ENCODE measurements at places on chromosomes 3 and 15.
A peak's percentile ranks its signal among the peaks of the same experiment; 100 is the strongest.

DNA sequence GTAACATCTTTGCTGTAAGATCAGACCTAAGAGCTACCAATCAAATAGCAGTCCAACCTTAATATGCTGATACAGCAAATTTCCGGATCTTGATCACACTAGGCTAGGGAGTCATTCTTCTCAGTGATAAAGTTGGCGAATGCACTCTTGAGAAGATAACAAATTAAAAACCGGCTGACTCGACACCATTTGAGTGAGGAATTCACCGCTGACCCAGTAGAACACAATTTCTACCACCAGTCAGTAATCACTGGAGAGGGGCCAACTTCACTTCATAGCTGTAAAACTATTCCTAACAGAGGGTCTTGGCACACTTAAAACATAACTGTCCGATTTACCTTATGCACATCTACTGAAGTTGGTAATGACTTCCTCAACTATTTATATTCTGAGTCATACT lies 47.2 kb downstream of the MEIS2 start:
- DNase-seq = no peak

GRCh38 chr3:177977381-177978158 lies 558.7 kb upstream of the KCNMB2 start:
- DNase-seq = peak; percentile 36

- no peak for DNase-seq
Measured at GRCh38 chr3:60636846-60637245, 614.4 kb downstream of the FHIT start.

GRCh38 chr3:177212278-177212610 lies 15.0 kb upstream of the TBL1XR1 start:
- DNase-seq = no peak

DNA sequence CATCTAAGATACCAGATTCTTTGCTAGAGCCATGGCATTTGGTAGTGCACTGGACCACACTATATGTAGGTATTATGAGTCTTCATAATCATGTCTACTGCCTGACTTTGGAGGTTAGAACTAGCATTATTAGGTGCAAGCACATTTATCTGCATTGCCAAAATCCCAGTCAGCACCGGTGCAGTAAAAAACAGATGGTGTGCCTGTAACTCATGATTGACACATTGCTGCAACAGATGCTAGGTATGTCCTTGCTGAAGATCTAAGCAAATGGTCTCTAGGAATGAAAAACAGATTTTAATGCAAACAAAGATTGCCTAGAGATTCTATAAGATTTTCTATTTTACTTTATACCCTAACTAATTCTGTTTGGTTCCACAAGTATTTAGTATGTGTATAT lies 47.7 kb downstream of the MYO5A start:
- DNase-seq = no peak

DNA sequence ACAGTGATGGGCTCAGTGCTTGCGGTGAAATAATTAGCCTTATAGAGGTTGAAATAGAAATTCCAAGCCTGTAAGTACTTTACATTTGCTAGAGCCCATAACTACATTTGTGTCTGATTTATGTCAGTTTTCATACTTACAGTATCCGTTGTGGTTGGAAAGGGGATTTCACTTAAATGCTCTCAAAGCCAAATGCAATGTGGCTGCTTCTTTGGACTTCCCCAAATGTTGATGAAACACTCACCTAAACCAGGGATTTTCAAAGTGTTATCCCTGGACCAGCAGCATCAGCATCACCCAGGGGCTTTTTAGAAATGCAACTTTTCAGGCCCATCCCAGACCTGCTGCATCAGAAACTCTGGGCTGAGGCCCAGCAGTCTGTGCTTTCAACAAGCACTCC lies 378.7 kb downstream of the MCTP2 start:
- DNase-seq = no peak
